Epithelial cell of alveolus of lung (primary cell): ENCODE measurements at places on chromosomes 1 and 21. TPM values are rescaled to one million over a fixed set of nuclear protein-coding genes. Genes with fewer than 3 reads are reported as not detected.

OPTC gene
- not detected in 2 replicates for total RNA-seq

CNR2 gene
- total RNA-seq = not detected in 2 replicates

RNF220 gene
- total RNA-seq = 59.4 and 78.7 TPM in 2 replicates

SELP gene
- not detected in 2 replicates for total RNA-seq

KLHL12 gene
- 18.6 and 21.6 TPM in 2 replicates for total RNA-seq

SLC2A5 gene
- total RNA-seq = 0.64 and 1.8 TPM in 2 replicates

NR1I3 gene
- total RNA-seq = not detected in 2 replicates

LCE1E gene
- not detected in 2 replicates for total RNA-seq
